ENCODE measurements at places on chromosomes 5 and 9. TPM values are rescaled to one million over a fixed set of nuclear protein-coding genes. Genes with fewer than 3 reads are reported as not detected.

DNA sequence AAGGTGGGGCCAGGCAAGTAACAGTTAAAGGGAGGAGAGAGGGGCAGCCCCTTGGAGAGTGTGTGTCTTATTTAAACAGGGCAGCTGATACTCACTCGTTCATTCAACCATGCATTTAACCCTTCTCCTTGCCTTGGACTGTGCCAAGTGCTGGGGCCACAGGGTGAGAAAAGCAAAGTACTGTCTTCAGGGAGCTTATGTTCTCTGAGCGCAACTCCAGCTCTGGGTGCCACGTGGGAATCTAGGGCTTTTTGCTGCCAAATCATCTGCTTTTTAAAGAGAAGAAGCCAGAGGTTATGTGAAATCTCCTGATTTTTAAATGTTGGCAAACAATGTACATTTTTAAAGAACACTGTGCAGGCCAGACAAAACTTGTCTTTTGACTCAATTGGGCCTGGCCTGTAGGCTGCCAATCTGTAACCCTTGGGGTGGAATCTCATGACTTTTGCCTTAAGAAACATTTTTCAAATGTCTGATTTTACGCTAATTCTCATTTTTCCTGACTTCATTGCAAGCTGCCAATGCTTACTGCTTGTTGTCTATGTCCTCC lies 157.8 kb downstream of the NTRK2 start:
- H3K4me3 ChIP-seq: no peak overlapping the region
- no peak for DNase-seq
- no peak overlapping the region for H3K27ac ChIP-seq

The FBP2 gene
- polyA plus RNA-seq: not detected

DNA sequence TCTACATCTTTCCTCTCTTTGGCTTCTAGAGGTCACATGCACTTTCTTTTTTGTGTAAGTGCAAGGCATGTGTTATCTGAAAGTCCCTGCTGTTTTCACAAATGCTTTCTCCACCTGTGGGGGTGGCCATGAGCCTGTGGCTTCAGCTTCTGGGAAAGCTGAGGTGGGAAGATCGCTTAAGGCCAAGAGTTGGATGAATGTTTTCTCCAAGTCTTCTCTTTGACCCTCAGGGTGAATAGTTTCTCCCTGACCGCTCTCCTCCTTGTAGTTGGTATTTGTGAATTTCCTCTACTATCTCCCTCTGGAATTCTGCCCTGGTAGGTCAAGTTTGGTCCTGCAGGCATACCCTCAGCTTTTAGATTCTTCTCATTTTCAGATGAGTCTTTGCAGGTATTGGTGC lies 74.2 kb downstream of the UGCG start:
- H3K4me1 ChIP-seq: peaks cover 2% of the 10 kb centered on the region
- no peaks in the 10 kb centered on the region for H3K36me3 ChIP-seq
- DNase-seq: no peak
- H3K4me3 ChIP-seq: no peak overlapping the region

GRCh38 chr5:180090769-180091546 lies 19.4 kb upstream of the RNF130 start:
- no peak for DNase-seq
- peak overlapping the region; percentile 72 for H3K27ac ChIP-seq
- H3K4me3 ChIP-seq: no peak overlapping the region
- H3K36me3 ChIP-seq: no peaks in the 10 kb centered on the region
- H3K4me1 ChIP-seq: peaks cover 10% of the 10 kb centered on the region

- H3K27me3 ChIP-seq: no peaks in the 10 kb centered on the region
- DNase-seq: no peak
- no peak overlapping the region for H3K4me3 ChIP-seq
- no peaks in the 10 kb centered on the region for H3K4me1 ChIP-seq
- H3K36me3 ChIP-seq: no peaks in the 10 kb centered on the region
- H3K27ac ChIP-seq: no peak overlapping the region
Measured at GRCh38 chr5:171623551-171624097, 162.0 kb upstream of the SMIM23 start.

GRCh38 chr9:85676790-85677189 lies 65.0 kb downstream of the AGTPBP1 start:
- H3K4me3 ChIP-seq: no peak overlapping the region
- no peaks in the 10 kb centered on the region for H3K27me3 ChIP-seq
- no peak for DNase-seq
- H3K36me3 ChIP-seq: peaks cover 2% of the 10 kb centered on the region
- H3K4me1 ChIP-seq: no peaks in the 10 kb centered on the region

DNA sequence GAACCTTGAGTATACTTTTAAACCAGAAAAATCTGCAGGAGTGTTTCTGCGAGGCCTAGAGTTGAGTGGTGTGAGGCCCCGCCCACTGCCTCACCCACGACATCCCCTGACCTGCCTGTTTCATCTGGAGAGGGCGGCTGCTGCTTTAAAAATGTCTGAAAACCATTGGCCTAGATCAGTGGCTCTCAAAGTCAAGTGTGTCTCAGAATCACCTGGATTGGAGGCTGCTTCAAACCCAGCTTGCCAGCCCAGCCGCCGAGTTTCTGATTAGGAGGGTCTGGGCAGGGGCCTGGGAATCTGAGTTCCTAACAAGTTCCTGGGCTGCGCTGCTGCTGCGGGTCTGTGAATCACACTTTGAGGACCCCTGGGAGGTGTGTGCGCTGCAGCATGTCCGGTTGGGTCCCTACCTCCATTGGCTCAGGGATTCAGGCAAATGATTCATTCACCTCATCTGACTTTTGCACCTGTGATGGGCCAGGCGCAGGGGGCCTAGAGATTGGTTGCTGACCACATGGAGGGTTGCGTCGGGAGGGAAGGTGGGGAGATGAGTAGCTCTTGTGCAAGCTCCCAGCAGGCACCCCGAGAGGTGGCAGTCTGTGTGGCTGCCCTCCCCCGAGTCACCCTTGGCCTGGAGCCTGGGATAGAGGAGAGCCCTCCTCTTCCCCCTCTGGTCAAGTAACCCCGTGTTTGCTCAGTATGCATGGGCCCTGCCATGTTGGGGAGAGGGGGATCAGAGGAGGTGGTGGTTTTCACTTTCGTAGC lies 27.6 kb upstream of the HMCN2 start:
- H3K27me3 ChIP-seq: no peaks in the 10 kb centered on the region
- H3K4me3 ChIP-seq: no peak overlapping the region
- peaks cover 4% of the 10 kb centered on the region for H3K4me1 ChIP-seq
- DNase-seq: no peak
- H3K36me3 ChIP-seq: no peaks in the 10 kb centered on the region

The PFN3 gene
- not detected for polyA plus RNA-seq

- H3K27me3 ChIP-seq: no peaks in the 10 kb centered on the region
- H3K4me1 ChIP-seq: peaks cover 11% of the 10 kb centered on the region
- no peak overlapping the region for H3K4me3 ChIP-seq
- peak overlapping the region; percentile 14 for H3K27ac ChIP-seq
Measured at GRCh38 chr9:127833555-127833954, 20.9 kb downstream of the ENG start.

DNA sequence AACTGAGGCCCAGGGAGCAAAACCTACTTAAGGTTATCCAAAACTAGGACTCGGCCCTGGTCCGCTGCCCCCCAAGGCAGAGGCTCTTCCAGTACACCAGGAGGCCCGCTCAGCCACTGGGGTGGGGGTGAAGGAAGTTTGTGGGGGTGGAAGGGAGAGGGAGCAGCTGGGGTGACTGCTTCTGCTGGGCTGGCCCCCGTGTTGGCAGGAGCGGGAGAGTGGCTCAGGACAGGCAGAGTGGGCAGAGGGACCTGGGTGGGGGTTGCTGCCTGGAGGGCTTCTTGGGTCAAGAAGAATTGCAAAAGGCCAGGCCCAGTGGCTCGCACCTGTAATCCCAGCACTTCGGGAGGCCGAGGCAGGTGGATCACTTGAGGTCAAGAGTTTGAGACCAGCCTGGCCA lies 8.2 kb upstream of the TRIM14 start:
- no peak overlapping the region for H3K27ac ChIP-seq
- no peaks in the 10 kb centered on the region for H3K36me3 ChIP-seq
- no peak overlapping the region for H3K4me3 ChIP-seq
- H3K27me3 ChIP-seq: no peaks in the 10 kb centered on the region

GRCh38 chr5:37501152-37501551 lies 122.0 kb downstream of the WDR70 start:
- DNase-seq: no peak
- no peak overlapping the region for H3K27ac ChIP-seq
- H3K4me3 ChIP-seq: no peak overlapping the region
- no peaks in the 10 kb centered on the region for H3K27me3 ChIP-seq

The SMIM3 gene
- 3.0 TPM for polyA plus RNA-seq

The STPG3 gene
- polyA plus RNA-seq: not detected

DNA sequence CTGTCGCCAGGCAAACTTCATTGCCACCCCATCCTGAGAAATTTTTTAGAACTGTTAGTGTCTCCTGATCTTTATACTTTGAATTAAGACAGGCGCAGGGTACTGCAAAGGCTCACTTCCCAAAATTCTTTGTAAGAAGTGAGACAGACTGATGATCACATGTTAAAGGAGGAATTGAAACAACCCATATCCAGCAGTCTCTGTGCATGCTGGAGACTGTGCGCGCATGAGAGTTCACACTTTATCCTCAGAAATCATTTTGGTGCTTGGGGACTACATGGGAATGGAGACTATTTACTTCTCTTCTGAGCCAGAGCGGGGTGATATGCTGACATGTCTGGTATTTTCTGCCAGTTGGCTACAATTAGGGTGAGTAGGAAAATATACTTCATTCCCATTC lies 91.2 kb downstream of the ZNF474 start:
- no peak overlapping the region for H3K4me3 ChIP-seq
- no peak overlapping the region for H3K27ac ChIP-seq
- H3K4me1 ChIP-seq: no peaks in the 10 kb centered on the region
- peaks cover 4% of the 10 kb centered on the region for H3K27me3 ChIP-seq
- no peaks in the 10 kb centered on the region for H3K36me3 ChIP-seq

DNA sequence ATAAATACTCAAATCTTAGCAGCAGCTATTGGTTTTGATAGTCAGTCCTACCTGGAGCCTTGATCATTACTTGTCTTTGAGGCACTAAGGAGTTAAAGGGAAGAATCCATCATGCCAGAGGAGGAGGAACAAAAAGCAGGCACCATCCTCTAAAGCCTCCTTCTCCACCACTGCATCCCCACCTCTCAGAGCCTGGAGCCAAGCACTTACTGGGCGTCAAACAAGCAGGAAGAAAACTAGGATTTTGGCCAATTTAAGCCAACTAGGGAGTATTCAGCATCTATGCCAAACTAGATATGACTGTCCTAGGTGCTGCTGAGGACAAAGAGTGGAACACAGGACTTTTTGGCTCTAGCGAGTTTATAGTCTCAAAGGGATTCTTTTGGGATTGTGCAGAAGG lies 152.5 kb downstream of the PPP2R2B start:
- H3K4me3 ChIP-seq: no peak overlapping the region
- no peaks in the 10 kb centered on the region for H3K4me1 ChIP-seq
- H3K27me3 ChIP-seq: no peaks in the 10 kb centered on the region
- no peak overlapping the region for H3K27ac ChIP-seq
- no peak for DNase-seq

DNA sequence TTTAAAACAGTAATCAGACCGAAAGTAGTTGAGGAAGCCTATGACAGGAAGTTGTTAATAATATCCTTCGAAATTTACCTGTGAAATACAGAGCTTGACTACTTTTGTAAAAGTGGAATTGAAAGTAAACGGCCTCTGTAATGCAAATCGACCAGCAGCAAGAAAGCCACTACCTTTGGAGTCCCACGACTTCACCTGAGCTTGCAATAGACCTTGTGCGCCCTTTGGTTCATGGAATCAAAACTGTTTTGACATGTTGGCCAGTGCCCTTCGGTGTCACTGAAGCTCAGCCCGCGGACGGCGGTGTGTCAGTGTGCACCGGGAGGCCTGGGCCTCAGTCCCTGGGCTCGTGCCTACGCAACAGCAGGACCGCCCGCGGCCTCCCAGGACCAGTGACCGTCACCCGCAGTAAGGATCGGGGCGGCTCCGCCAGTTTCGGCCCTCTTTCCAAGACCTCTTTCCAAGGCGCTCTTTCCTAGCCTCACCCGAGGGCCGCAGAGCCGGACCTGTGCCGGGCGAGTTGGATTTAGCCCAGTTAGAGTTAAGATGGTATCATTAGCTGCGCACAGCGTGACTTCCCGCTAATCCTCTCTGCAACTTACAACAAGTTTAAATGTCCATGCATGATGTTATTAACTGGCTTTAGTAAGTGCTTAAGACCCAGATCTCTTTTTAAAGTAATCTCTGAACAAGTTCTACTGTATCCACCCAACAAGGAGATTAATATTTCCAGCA lies 223.3 kb downstream of the MEF2C start:
- no peak for DNase-seq
- H3K4me1 ChIP-seq: peaks cover 9% of the 10 kb centered on the region
- H3K27ac ChIP-seq: no peak overlapping the region
- H3K27me3 ChIP-seq: peaks cover 12% of the 10 kb centered on the region

The C9 gene
- polyA plus RNA-seq: 839 TPM

- H3K4me3 ChIP-seq: no peak overlapping the region
- no peaks in the 10 kb centered on the region for H3K27me3 ChIP-seq
- H3K4me1 ChIP-seq: peaks cover under 1% of the 10 kb centered on the region
- H3K27ac ChIP-seq: no peak overlapping the region
Measured at GRCh38 chr9:76453785-76454184, 5.2 kb upstream of the GCNT1 start.

The CCL27 gene
- polyA plus RNA-seq: not detected

- no peaks in the 10 kb centered on the region for H3K4me1 ChIP-seq
- no peak overlapping the region for H3K27ac ChIP-seq
- DNase-seq: no peak
- no peak overlapping the region for H3K4me3 ChIP-seq
Measured at GRCh38 chr5:160702311-160702803, 149.7 kb downstream of the ATP10B start.

DNA sequence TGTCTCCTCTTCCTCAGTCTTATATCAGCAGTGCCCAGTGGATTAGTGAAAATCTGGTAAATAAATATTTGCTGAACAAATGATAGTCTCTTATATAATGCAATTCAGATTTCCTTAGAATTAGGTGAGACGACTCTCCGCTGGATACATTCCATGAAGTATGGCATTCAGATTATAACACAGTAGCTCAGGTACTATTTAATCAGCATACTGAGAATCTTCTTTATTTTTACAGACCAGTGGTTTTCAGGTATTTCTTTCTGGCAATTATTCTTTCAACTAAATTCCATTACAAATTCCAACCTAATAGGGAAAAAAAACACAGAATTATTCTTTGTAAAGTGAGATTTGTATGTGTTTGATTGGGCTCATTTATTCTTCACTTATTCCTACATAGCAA lies 435.5 kb downstream of the TAF11L14 start:
- H3K27ac ChIP-seq: no peak overlapping the region
- H3K27me3 ChIP-seq: no peaks in the 10 kb centered on the region
- no peaks in the 10 kb centered on the region for H3K4me1 ChIP-seq
- DNase-seq: no peak
- no peak overlapping the region for H3K4me3 ChIP-seq
- H3K36me3 ChIP-seq: no peaks in the 10 kb centered on the region
